ENCODE measurements at places on chromosomes 16 and 17.

GRCh38 chr17:79826841-79827578 lies 12.2 kb downstream of the CBX4 start:
- no peak for DNase-seq

GRCh38 chr17:1304962-1305563 lies 25.6 kb downstream of the TRARG1 start:
- DNase-seq, result no peak

GRCh38 chr16:85888405-85889331 lies 10.3 kb upstream of the IRF8 start:
- no peak for DNase-seq

DNA sequence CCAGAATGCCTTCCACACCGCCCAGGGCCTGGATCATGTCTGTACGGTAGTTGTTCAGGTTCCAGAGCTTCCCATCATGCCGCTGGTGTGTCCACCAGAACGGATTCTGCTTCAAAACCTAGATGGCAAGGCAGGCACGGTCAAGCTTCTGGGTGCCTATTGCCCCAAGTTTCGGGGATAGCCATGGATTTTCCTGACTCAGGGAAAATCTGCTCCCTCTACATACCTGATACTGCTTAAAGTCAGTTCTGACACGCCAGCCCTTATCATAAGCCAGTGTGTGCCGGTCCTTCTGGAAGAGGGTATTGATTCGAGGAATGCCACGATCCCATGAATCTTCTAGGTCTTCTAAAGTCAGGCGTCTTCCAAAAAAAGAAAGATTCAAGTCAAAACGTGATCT lies 11.4 kb upstream of the RILP start:
- no peak for DNase-seq

DNA sequence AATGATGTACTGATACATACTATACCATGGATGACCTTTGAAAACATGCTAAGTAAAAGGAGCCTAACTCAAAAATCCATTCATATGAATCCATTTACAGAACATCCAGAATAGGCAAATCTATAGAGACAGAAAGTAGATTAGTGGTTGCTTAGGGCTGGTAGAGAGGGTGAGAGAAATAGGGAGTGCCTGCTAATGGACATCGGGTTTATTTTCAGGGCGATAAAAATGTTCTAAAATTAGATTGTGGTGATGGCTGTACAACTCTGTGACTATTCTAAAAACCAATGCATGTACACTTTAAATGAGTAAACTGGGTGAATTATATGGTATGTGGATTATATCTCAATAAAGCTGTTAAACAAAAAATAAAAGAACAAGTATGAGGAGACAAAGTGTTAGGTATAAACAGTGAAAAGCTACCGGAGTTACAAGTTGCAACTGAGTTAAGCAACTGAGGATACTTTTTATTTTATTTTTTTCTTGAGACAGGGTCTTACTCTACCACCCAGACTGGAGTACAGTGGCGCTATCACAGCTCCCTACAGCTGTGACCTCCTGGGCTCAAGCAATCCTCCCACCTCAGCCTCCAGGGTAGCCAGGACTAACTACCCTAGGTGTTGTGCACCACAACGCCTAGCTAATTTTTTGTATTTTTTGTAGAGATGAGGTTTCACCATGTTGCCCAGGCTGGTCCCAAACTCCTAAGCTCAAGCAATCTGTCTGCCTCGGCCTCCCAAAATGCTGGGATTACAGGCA lies 75.5 kb upstream of the CORO6 start:
- no peak for DNase-seq

DNA sequence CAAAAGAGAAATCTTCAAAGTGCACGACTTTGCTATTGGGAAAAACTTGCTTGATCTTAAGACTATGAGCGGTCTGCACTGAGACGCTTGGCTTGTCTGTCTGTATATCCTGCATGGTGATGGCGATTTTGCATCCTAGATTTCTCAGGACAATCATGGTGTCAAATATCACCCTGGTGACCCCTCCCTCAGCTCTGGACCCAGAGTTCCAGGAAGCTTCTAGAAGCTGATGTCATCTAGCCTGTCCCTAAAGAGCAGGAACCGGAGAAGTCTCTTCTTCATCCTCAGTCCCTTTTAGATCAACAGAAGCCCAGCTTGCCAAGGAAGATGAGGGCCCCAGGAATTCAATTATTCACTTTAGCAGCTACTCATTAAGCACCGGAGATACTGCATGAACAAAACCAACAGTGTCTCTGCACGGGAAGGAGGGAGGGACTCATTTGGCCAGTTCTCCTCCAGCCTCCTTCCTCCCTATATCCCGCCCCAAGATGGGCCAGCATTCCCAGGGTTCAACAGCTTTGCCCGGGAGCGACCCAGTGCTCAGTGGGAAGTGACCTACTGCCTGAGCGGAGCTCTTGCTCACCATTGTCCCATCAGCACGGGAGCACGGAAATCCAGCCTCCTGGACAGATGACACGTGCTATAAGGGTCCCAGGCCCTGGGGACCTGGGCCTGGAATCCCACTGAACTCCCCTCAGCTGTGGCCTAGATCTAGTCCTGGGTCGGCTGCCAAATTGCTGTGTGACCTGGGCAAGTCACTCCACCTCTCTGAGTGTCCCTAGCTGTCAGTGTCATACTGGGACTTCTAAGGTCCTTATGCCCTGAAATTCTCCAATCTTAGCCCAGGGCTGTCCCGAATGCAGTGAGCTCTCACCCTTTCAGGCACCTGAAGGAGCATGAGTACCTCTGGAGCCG lies 3.8 kb downstream of the EMP2 start:
- DNase-seq, result no peak

Data from CD8-positive, alpha-beta memory T cell (primary cell).